ENCODE measurements at places on chromosomes 1 and 21.
A peak's percentile ranks its signal among the peaks of the same experiment; 100 is the strongest.

DNA sequence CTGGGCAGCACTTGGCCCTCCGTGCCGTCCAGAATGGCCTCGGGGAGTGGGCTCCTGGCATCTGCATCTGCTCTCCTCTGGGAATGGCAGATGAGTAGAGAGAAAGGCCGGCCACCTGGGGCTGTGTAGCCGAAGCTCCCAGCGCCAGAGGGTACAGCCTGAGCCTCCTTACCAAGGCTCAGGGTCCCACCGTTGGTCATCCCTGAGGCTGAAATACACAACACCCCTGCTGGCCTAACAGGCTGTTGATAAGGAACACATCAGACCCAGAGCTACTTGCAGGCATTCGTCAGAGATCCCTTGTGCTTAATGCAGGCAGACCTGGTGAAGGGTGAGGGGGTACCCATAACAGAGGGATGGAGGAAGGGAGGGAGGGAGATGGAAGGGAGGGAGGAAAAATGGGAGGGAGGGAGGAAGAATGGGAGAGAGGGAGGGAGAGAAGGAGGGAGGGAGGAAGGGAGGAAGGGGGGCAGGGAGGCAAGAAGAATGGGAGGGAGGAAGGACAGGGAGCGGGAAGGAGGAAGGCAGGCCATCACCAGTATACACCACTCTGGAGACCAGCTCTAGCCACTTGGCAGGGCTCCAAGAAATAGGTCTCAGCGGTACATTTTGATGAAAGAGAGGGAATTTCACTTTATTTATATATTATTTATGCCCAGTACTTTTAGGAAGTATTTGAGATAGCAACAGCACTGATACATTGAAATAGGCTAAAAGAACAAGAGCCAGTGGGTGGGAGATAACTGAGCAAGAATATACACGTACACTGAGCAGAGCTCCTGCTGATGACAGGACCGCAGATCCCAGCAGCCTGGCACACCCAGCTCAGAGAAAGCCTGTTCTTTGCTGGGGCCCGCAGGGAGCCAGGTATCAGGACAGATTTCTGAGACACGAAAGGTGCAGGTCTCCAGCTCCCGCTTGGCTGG is 315.0 kb upstream of the VAMP3 start:
- no peak for DNase-seq

DNA sequence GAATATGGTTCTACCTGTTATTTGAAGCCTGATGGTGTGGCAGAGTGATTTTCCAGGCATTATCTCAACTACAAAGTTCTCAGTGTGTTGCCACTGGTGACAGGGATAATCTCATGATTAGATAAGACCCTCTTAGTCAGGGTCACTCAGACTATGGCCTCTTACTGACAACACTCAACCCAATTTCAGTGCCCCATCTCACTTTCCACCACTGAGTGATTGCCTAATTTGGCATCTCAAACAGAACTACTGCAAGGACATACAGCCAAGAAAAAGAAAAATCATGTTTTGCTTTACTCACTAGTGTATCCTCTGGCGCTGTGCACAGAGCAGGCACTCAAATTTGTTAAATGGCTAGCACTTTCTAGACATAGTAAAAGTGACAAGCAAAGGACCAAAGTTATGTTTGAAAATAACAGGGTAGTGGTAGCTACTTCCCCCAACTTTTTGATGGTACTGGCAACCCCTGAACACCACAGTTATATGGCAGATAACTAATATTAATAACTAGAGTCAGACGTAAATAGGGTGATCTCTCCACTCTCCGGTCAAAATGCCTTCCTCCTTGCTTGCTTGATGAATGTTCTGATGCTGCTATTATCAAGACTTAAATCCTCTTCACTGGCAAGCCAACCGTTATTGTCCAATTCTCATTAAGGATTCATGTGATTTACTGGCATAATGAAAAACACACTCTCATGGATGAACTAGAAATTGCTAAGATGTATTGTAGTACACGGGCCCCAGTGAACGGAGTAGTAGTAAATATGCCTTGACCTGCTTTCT is 37.1 kb upstream of the SLC30A10 start:
- DNase-seq = no peak

- no peak for DNase-seq
These were observed 39.7 kb downstream of the HUNK start for GRCh38 chr21:31912501-31912900.

DNA sequence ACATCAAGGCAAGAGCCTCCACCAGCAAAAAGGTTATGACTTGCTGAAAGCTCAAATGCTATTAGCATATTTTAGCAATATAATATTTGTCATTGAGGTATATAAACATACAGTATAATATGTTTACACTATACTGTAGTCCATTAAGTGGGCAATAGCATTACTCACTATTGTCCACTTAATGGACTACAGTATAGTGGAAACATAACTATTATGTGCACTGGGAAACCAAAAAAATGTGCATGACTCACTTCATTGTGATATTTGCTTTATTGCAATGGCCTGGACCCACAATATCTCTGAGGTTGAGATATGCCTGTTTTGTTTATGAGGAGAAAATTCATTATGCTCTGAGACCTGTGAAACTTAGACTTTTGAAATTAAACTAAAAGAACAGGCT is 300.0 kb downstream of the BARHL2 start:
- no peak for DNase-seq

DNA sequence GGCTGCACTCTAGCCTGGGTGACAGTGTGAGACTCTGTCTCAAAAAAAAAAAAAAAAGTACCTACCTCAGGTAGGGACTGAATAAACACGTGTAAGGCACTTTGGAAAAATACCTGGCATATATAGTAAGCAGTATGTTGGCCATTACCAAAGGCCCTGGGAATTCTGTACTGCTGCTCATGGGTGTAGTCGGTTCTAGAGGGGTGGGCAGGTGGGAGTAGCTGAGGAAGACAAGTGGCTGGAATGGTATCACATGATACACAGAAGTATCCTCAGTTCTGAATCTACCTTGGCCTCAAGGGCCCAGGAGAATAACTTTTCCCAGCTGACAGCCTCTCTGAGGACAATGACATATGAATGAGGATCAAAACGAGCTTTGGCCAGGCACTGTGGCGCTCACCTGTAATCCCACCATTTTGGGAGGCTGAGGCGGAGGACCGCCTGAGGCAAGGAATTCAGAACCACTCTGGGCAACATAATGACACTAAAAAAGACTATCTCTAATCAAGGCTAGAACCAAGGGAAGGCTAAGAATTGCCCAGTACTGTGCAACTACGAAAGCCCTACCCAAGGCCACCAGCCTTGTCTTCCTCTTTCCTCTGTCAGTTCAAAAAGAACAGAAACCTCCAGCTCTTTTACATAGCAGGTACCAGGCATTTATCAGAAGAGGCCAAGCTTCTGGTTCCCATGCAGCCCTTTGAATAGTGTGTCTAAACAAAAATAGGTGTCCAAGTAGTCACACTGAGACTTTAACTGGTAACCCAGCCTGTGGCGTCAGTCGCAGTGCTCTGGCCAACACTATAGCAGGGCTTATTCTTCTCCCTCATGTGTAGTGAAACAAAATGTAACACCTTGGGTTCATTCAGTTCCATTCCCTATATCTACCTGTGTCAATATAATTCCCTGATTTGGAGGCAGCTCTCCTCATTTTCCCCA is 10.2 kb downstream of the MMACHC start:
- no peak for DNase-seq

- DNase-seq = no peak
These were observed 57.7 kb upstream of the F3 start for GRCh38 chr1:94599095-94599813.

GRCh38 chr1:207751790-207752455 is at the start of gene CD46:
Gene CD46 (plus strand): TSS chr1:207752054. CDS start chr1:207752213, 159 bp downstream.
- DNase-seq = peak; percentile 98

DNA sequence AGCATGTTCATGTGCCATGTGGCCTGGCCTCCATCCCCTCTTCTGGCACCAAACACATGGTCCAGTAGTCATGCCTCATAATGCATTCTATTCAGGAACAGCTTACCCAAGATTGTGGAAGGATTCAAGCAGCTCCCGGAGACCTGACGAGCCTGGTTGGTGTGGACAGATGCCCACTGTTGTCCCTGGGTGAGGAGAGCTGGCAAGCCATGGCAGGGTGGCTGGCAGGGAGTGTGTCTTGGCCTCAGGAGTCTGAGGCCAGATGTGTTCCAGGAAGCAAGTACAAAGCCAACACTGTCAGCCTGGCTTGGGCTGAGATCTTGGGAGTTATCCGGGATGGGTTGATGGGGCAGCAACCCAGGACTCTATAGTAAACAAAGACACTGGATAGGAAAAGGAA is 7.3 kb upstream of the FABP3 start:
- no peak for DNase-seq

GRCh38 chr1:148264374-148265276 is 112.5 kb upstream of the NBPF11 start:
- DNase-seq = peak; percentile 7

GRCh38 chr1:100494393-100495084 is 43.4 kb upstream of the GPR88 start:
- DNase-seq = peak; percentile 5

DNA sequence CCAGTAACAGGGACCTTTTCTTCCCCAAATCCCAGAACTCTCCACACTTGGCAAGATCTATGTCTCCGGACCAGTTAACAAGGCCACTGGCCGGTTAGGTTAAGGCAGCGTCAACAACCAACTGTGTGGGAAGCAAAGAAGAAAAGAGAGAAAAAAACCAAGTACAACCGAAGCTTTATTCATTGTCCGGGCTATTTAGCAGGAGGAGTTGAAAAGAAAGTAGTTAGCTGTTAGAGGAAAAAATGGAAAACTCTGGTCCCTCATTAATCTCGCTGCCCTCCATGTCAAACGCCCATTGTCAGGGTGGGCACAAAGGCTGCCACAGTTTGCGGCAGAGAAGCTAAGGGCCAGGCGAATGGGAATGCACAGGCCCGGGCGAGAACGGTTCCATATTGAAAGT is 49.3 kb upstream of the GRIK3 start:
- DNase-seq = no peak

DNA sequence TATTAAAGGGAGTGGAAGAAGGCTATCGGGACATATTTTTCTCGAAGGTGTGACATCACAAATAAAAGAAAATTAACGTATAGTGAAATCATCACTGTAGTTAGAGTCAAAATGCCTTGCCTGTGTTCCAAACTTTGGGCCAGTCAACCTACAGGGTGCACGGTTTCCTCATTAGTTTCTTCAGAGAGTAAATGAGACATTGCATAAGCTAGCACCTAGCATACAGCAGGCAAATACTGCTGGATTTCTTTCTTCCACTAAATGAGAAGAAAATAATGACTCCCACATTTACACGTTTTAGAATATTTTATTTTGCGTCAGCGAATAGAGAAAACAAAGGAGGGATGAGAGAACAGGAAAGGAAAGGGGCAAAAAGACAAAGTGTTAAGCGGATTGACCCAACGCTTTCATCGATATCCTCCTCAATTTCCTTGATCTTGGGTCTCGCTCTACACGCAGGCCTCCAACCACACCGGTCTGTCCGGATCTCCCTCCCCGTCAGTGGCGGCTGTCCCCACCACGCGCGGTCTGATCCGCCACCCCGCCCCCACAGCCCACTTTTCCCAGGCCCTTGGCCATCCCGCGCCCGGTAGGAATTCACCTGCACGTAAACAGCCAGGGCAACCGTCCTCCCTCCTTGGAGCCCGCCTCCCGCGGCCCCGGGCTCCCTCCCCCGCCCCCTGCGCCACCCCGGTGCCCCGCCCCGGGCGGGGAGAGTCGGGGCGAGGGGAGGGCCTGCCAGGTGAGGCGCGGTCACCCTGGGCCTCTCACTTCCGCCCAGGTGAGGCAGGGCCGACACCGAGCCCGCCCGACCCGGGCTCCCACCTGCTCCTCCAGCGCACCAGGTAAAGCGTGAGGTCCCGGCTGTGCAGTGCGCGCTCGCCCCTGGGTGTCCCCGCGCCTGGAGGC is at the start of gene PATJ:
Gene PATJ (plus strand): TSS at position 770 of the 909 bp plus-strand sequence. CDS start 20,413 bp downstream, outside the sequence.
- peak; percentile 82 for DNase-seq
